ENCODE measurements at places on chromosomes 7 and 10.

DNA sequence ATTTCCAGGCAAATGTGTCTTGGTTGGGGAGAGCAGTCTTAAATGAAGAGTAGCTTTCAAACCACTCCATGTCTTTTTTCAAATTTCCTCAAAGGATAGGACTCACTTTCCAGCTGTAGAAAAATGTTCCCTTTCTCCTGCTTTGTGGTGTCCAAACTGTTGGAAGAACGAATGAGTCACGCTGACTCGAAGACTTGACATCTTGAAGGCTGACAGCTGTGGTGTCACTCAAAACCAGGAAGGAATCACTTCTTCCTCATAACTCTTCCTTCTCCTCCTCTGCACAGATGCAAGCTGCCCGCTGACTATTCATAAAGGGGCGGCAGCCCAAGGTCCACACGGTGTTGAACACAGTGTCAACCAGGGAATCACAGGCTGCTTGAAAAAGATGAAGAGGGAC is 19.2 kb downstream of the PLA2G12B start:
- DNase-seq = no peak

- peak; percentile 93 for DNase-seq
These were observed 24.2 kb downstream of the TACR2 start for GRCh38 chr10:69392481-69393000.

DNA sequence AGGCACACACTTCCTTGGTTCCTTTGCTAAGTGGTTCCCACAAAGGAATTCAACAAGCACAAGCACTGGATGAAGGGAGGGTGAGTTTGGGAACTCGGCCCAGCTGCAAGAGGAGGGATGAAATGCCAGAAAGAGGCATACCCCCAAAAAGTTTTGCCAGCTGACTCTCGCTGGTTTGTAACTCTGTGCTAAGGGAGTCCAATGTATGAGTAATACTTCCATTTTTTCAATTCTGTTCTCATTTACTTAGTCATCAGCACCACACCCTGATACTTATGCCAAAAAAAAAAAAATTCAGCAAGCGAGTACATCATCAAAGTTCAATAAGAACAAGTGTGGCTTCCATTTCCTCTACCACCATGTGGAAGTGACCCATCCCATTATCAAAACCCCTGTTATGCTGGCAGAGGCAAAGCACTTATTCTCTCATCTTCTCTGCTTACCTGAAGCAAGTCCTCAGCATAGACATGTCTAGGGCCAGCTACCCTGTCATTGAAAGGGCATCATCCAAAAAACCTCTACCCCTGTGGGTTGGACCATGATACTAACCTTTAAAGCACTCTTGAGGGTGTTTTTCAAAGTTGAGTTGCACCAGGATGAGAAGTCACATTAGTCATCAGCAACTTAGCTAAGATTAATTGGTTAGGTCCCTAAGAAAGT is 6.9 kb upstream of the HYCC1 start:
- no peak for DNase-seq

- no peak for DNase-seq
These were observed 18.4 kb downstream of the GFRA1 start for GRCh38 chr10:116254422-116255155.

GRCh38 chr10:88810196-88810961 is 7.8 kb downstream of the LIPM start:
- no peak for DNase-seq

GRCh38 chr10:87696922-87697745 is 37.5 kb downstream of the PAPSS2 start:
- no peak for DNase-seq

DNA sequence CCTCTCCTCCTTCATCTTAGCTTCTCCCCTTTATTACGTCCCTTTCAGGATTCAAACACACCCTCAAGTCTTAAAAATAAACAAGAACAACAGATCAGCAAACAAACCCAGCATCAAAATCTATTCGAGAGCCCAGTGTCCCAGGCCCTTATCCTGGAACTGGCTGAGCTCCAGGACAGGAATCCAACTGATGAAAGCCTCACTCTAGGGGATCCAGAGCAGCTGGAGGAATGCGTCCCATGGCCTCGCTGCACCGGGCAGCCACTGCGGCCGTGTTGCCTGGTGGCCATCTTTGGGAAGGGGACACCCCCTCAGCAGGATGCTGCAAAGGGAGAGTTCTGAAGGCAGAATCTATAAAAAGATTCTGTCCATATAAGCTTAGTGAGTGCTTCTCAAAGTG is 156.5 kb upstream of the BMPER start:
- no peak for DNase-seq

- DNase-seq = no peak
These were observed 30.0 kb upstream of the ARID5B start for GRCh38 chr10:61871487-61871886.

GRCh38 chr7:21054427-21055112 is 267.9 kb upstream of the SP8 start:
- DNase-seq = no peak

DNA sequence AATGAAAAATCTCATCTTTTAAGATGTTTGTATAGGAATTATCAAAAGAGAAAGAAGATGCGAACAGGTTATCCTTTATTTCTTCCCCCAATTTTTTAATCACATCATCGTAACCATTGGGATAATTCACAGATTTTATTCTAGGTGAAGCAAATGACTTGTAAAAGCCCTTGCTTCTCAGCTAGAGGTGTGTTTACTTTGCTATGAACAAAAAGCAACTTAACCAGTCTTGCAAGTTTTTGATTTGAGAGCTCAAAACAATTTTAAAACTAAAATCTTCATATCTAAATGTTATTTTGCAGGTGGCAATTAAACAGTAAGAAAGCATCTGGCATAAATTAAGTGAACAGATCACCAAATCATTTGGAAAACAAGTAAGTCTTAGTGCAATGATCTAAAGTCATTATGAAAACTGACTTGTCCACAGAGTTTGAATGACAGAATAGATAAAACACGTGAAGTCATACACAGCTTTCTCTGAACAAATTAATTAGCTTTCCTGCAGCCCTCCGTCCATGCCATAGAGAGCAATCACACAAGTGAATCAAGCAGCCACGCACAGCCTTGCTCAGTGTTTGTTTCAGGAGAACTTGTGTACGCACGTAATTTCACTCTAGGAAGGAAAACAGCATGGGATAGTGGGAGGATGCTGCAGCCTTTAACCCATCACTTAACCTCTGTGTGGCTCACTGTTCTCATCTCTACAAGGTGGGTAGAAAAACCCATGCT is 85.0 kb upstream of the ZNF800 start:
- DNase-seq = no peak

- DNase-seq = peak; percentile 10
These were observed 37.3 kb upstream of the AKR1C2 start for GRCh38 chr10:5040781-5041470.

DNA sequence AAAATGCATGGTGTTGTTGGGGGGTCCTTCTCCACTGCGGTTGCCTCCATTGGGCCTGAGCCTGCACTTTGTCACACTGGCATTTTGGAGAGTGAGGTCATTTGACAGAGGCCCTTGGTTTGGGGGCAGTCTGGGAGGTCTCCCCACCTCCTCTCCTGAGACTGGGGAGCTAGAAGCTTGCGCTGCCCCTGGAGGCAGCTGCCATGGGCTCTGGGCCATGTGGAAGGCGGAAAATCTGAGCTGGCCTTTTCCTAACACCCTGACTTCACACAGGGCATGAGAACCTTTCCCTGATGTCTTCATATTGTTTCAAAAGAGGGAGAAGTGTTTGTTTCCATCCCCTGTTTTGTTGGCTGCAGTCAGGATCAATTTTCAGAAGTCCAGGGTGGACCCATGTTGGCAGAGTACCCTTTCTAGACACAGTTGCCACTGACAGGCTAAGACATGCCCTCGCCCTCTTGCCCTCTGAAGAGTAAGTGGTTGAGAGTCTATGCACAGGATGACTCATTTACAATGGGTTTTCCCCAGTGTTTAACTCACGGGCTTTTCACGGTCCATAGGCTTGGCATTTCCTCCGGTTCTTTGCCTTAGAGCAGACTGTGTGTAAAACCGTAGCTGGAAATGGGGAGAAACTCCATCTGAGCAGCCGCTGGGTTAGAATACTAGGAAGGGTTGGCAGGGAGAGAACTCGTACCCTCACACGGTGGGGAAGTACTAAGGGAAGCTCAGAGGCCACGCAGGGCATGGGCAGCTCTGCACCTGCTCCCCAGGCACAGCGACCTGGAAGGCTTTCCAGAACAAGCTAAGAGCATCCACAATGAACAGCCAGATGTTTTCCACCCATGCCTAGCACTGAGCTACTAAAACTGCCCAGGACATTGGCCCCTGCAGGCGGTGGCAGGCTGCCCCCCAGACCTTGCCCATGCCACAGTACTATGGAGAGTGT is 655.0 kb downstream of the SDK1 start:
- no peak for DNase-seq

- no peak for DNase-seq
These were observed 128.7 kb downstream of the ELAPOR2 start for GRCh38 chr7:86930554-86931307.

DNA sequence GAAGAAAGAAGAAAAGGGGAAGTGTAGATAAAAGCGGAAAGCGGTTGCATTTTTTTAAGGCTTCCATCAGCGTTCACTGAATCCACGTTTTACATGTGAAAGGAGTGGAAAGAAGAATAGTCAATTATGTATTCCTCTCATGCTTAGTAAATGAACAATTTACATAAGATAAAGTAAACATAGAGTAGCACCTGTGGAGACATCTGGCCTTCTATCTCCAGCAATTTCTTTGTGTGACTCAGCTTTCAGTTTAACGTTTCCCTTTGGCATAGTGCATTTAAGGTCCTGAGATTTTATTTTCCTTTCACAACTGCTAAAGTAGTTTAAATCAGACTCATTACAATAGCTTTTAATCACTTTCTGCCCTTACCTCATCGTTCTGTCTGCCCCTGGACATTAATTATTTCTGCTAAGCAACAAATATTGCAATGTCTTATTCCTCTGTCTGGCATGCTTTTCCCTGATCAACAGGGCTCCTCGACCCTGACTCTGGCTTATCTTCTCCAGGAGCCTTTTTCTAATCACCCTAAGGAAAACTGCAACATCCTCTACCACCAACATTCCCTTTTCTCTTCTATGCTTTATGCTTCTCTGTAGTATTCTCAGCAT is 383.5 kb upstream of the VWC2 start:
- no peak for DNase-seq

DNA sequence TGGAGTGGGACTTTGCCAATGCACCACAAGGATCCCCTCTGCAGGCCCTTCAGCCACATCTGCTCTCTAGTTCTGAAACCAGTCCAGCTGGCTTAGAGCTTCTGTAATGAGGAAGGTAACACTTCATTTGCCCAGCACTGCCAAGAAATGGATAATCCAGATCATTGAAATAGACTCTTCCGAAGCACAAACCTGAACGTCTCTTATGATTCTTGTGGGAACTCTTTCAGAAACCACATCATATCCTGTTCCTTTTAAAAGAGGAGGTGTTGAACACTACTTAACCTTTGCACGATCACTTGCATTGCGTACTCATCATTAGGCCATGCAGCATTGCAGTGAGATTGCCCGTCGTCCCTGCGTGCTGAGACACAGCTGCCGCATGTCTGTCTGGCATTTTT is 25.8 kb upstream of the PLPP4 start:
- DNase-seq = no peak

All from osteocyte (in vitro differentiated cells).